Stimulated activated CD8-positive, alpha-beta memory T cell treated with anti-CD3 and anti-CD28 coated beads, Interleukin-2, amount 100 ng/mL, for 48 hours (primary cell): ENCODE measurements at places on chromosomes 13 and 19.
A peak's percentile ranks its signal among the peaks of the same experiment; 100 is the strongest.

DNA sequence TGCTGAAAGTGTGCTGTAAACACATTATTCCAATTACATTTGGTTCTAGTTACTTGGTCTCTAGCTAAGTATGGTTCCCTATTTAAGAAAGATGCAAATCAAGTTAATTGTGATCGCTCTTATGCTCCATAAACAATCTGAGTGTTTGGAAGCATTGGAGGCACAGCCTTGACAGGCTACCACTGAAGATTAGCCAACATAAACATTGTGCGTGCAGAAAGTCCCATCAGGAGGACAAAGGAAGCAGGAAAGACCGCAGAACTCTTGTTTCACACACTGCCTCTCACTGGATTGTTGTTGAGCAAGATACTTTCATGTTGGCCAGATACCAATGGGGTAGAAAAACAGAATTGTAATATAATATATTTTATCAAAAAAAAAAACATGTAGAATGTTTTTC is 814.4 kb downstream of the EFNB2 start:
- DNase-seq, result no peak

DNA sequence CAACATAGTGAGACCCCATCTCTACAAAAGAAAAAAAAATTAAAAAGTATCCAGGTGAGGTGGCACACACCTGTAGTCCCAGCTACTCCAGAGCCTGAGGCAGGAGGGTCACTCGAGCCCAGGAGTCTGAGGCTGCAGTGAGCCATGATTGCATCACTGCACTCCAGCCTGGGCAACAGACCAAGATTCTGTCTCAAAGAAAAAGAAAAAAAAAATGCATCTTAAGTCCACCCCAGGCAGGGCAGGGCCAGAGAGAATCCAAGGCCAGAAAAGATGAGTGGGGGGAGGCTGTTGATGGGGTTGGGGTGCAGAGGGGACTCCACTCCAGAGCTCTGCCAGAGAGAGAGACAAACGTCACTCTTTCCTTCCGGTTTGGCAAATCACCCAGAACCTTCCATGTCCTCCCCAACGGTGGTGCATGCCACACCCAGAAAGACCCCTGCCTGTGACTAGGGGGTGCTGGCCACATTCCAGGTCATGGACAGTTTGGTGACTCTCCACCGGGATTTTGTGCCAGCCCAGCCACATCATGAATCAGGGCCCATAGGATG is 431 bp downstream of the FUT3 start:
- DNase-seq, result no peak

- peak; percentile 10 for DNase-seq
Measured at GRCh38 chr13:19862481-19863313, 752 bp downstream of the ZMYM5 start.

- no peak for DNase-seq
Measured at GRCh38 chr19:5017235-5017634, 48.3 kb downstream of the KDM4B start.

DNA sequence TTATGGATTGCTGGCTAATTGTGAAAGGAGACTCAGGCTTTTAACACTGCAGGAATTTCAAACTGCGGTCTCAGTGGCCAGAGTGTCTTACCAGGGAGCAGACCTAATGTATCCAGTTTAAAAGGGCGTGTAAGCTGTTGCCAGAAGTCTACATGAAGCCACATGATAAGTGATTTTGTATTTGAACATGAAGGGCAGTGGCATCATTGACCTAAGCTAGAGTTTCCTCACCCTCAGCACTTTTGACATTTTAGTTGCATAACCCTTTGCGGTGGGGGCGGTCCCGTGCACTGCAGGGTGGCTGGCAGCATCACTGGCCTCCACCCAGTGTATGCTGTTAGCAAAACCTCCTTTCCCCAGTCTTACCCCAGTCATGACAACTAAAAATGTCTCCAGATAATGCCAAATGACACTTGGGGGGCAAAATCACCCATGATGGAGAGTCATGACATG is 23.7 kb upstream of the GPR18 start:
- peak; percentile 34 for DNase-seq

DNA sequence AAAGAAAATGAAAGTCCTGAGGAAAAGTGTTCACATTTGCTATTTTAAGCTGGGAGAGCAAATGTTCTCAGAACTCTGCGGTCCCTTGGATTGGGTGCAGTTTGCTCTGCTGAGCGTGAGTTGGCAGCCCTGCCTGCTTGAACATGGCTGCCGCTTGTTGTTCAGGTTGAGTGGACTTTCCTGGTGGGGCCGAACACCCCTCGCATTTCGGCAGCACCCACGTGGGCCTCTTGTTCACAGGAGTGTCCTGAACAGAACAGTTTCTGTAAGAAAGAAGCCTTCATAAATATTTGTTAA is 10.8 kb upstream of the RNF113B start:
- DNase-seq, result no peak

GRCh38 chr13:69461397-69461796 is 646.2 kb upstream of the ATXN8OS start:
- DNase-seq, result no peak

DNA sequence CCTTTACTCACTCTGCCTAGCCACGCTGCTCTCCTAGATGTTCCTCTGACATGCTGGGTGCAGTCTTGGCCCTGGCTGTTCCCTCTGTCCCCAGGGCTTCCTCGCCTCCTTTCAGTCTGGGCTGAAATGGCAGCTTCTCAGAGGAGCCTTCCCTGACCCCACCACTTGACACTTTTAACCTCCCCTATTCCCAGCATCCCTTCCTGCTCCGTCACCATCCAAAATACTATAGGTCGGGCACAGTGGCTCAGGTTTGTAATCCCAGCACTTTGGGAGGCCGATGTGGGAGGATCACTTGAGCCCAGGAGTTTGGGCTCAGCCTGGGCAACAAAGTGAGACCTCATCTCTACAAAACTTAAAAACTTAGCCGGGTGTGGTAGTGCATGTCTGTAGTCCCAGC is 2.6 kb downstream of the FAM187B start:
- DNase-seq, result no peak

DNA sequence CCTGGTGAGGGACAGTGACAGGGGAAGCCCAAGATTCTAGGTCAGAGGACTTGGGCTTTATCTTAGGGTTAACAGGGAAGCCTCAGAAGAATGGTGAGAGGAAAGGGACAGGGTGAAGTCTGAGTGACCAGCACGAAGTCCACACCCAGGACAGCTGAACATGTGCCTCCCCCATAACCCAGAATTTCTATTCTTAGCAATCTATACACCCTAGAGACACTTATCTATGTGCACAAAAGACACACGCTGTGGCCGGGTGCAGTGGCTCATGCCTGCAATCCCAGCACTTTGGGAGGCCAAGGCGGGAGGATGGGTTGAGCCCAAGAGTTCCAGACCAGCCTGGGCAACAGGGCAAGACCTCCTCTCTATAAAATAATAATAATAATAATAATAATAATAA is 11.1 kb upstream of the OLFM2 start:
- DNase-seq, result no peak

GRCh38 chr19:2609389-2610116 is 92.9 kb downstream of the GNG7 start:
- no peak for DNase-seq

GRCh38 chr13:43156916-43157315 is 133.5 kb downstream of the DNAJC15 start:
- no peak for DNase-seq

GRCh38 chr13:112877539-112877938 is 91.5 kb upstream of the MCF2L start:
- no peak for DNase-seq

GRCh38 chr13:27969082-27969865 is at the start of gene CDX2:
Gene CDX2, minus strand, starts transcription at chr13:27969315. Its CDS starts 309 bp downstream, at chr13:27969006.
- no peak for DNase-seq

GRCh38 chr19:48596237-48596636 is 10.3 kb upstream of the SPACA4 start:
- DNase-seq, result no peak

DNA sequence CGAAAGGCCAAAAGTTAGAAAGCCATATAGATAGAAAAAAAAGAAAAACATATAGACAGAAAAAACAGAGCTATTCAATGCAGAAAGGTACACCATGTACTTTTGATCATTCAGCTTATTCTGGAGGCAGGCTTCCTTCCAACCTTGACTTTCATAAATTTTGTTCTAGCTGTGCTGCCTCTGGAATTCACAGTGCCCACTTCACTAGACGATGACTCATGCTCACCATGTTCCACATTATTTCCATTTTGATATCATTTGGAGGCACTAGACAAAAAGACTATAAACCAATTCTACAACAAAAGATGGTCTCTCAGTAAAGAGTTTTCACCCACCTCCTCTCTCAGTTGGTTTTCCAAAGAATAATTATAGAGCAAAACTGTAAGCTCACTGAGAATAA is 229.0 kb upstream of the IPO5 start:
- DNase-seq, result no peak

GRCh38 chr19:54100561-54100960 is at the start of gene OSCAR:
Gene OSCAR, minus strand, starts transcription at chr19:54100803. Its CDS starts 11 bp downstream, at chr19:54100792.
- DNase-seq, result no peak

- DNase-seq, result no peak
Measured at GRCh38 chr19:10998045-10998533, 37.3 kb downstream of the SMARCA4 start.

- DNase-seq, result no peak
Measured at GRCh38 chr19:29789007-29789406, 22.8 kb upstream of the CCNE1 start.
